ENCODE measurements at places on chromosomes 11 and 22.

DNA sequence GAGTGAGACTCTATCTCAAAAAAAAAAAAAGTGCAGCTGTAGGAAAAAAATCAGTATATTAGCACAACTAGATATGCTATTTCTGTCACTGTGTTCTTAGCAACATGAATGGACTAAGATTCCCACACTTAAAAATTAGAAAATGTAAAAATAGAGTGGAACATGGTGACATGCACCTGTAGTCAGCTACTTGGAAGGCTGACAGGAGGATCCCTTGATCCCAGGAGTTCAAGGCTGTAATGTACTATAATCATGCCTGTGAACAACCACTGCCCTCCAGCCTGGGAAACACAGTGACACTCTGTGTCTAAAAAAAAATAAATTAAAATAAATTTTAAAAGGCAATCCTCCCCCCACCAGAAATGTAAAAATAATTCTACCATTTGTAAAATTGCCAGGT, 29.8 kb downstream of the PICALM start:
- DNase-seq = no peak

DNA sequence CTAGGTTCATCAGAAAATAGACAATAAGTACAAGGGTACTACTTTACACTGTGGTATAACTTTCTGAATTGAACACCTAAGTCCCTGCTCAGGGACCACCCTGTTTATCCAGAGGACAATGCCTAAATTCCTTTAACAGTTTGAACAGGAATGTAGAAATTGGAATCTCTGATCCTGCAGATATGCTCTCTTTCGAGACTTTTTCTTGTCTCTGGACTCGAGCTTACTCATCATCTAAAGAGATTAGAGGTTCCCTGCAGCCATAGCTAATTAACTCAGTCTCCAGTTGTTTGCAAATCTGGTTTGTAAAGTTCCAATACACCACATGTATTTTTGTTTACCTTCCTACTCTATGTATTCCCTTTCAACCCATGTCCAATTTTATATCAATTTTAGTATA, 1.0 kb downstream of the HOATZ start:
- no peak for DNase-seq

DNA sequence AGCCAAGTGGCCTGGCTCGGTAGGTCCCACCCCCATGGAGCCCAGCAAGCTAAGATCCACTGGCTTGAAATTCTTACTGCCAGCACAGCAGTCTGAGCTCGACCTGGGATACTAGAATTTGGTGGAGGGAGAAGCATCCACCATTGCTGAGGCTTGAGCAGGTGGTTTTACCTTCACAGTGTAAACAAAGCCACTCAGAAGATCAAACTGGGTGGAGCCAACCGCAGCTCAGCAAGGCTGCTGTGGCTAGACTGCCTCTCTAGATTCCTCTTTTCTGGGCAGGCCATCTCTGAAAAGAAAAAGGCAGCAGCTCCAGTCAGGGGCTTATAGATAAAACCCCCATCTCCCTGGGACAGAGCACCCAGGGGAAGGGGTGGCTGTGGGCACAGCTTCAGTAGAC, 22.3 kb upstream of the OR5B21 start:
- DNase-seq = no peak

DNA sequence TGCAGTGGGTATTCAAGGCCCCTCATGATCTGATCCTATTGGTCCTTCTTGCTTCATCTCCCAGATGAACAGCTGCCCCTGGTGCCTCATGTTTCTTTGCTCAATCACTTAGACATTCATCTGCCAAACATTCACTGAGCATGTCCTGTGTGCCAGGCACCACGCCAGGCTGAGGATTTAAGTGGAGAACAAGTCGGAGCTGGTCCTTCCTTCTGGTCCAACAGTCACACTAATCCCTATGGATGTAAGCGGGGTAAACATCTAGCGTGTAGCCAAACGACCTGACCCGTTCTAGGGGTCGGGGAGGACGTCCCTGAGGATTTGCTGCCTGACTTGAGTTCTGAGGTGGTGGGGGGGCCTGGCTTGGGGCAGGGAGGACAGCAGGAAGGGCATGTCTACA, 21.9 kb downstream of the ZMAT5 start:
- DNase-seq = no peak

DNA sequence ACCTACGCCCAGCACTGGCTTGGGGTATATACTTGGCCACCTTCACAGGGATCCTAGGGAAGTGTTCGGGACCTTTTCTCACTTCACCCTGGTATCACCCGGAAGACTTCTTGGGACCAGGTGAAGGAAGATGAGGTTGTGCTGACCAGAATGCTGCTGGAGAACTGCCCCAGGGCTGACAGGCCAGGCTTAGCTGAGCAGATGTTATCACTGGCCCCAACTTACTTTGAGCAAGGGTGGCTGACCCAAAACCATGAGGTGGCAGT, 4.5 kb downstream of the FTH1 start:
- no peak for DNase-seq

GRCh38 chr22:43412808-43413795, 1.3 kb downstream of the MPPED1 start:
- no peak for DNase-seq

DNA sequence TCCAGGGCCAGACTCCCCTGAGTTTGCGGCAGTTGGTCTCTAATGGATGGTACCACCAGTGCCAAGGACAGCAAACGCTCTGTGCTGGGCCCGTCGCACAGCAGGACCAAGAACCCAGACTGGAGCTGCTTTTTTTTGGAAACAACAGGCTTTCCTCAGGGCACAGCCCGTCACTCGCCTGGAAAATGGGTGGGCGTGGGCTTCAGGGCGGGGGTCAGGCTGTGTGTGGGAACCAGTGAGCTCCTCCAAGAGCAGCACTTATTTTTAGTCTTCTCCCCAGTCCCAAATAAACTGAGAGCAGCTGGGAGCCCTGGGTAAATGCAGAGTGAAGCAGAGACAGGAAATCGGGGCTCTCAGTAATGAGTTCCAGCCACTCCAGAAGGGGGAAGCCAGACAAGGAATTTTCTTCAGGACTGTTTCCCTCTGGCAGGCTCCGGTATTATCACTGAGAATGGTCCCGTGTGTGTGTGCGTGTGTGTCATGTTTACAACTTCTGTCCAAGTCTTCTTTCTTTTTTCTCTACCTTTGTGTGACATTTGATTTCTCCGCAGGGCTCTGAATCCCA, 63.0 kb downstream of the PPFIBP2 start:
- DNase-seq = no peak

- DNase-seq = no peak
Measured at GRCh38 chr22:26568207-26568706, 21.7 kb downstream of the TPST2 start.

- no peak for DNase-seq
Measured at GRCh38 chr11:85665733-85666132, 804 bp upstream of the CREBZF start.

DNA sequence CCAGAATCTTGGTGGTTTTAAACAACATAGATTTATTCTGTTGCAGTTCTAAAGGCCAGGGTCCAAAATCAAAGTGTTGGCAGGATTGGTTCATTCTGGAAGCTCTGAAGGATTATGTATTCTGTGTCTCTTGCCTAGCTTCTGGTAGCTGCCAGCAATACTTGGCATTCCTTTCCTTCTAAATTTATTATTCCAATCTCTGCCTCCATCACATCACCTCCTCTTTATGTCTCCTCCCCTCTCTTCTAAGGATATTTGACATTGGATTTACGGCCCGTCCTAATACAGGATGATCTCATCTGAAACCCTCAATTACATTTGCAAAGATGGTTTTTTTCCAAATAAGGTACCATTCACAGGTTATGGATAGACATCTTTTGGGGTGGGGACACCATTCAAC, 186.5 kb downstream of the SBF2 start:
- DNase-seq = peak; percentile 10
